Tibial nerve (tissue), 4 donors: ENCODE measurements at places on chromosomes 2 and 18.

DNA sequence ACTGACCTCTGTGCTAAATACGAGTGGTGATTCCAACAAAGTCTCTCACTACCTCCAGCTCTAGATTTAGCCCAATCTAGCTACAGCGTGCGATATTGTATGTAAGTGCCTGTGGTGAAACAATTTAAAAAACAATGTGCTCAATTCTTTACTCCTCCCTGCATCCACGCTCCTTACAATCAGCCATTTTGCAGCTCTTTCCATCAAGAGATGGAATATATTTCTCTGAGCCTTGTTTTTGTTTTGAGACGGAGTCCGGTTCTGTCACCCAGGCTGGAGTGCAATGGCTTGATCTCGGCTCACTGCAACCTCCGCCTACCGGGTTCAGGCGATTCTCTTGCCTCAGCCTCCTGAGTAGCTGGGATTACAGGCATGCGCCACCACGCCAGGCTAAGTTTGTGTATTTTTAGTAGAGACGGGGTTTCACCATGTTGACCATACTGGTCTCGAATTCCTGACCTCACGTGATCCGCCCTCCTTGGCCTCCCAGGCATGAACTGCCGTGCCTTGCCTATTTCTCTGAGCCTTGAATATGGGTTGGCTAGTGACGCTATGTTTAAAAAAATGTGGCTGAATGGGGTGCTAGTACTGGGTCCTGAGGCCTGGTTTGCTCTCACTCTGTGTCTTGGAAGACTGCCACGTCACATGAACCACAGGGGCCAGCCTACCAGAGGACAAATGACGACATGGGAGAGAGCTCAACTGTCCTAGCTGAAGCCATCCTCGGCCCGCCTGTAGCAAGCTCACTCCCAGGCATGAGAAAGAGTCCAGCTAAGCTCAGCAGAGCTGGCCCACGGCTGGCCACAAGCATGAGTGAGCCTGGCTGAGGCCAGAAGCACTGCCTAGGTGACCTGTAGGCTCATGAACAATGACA, 14.8 kb downstream of the WDFY1 start:
- peak; percentile 23 for DNase-seq

- DNase-seq, result no peak
Measured at GRCh38 chr2:236047886-236048540, 120.2 kb downstream of the GBX2 start.

GRCh38 chr2:26692897-26693849, 651 bp downstream of the KCNK3 start:
- DNase-seq, result no peak

- DNase-seq, result no peak
Measured at GRCh38 chr2:132752421-132753206, 82.6 kb upstream of the LYPD1 start.

GRCh38 chr2:173715441-173715840, 249.7 kb downstream of the SP3 start:
- no peak for DNase-seq

DNA sequence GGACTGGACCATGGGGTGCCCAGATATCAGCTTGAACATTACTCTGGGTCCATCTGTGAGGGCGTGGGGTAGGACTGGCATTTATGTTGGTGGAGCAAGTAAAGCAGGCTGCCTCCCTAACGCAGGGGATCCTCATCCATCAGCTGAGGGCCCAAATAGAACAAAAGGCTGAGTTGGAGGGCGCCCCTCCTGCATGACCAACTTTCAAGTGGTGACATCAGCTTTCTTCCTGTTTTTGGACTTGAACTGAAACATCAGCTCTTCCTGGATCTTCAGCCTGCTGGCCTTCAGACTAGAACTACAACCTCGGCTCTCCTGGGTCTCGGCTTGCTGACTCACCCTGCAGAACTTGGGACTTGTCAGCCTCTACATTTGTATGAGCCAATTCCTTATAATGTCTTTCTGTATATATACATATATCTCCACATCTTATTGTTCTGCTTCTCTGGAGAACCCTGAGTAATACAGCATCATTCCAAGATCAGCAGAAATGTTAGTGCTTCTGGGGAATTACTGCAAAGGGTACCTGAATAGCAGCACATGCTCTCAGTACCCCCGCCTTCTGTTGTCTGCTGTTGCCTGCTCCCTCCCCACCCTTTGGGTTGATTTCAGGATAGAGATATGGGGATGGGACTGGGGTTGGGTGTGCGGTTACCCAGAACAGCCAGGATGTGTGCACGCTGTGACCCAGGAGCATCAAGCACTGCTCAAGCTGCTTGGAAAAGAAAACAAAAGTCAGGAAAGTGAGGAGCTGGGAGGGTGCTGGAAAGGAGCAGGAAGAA, 20.0 kb downstream of the TMEM127 start:
- DNase-seq, result no peak

DNA sequence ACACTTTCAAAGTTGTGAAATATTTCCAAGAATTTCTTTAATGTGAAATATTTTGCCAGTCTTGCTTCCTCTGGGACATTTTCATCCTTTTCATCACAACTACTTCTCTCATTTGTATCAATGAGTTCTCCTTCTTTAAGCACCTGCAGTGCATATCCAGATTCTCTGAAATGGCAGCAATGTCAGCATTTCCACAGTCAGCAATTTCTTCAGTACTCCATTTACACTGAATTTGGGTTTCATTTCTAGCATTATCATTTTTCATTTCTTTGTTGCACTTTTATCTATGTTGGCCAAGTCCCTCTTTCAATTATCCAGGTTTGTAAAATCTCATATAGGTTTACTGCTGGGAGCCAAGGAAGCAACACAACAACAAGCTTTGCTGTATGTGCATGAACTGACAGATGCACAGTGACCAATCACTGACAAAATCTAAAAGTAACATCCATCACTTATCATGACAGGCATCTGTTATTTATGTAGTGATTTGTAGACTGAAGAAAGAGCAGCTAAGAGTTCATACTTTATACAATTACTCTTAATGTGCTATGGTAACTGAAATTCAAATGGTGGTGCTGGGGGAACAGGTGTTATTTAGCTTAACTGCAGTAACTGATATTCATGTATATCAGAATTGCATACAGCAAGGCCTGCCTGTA, 43.9 kb downstream of the SS18 start:
- DNase-seq, result no peak

DNA sequence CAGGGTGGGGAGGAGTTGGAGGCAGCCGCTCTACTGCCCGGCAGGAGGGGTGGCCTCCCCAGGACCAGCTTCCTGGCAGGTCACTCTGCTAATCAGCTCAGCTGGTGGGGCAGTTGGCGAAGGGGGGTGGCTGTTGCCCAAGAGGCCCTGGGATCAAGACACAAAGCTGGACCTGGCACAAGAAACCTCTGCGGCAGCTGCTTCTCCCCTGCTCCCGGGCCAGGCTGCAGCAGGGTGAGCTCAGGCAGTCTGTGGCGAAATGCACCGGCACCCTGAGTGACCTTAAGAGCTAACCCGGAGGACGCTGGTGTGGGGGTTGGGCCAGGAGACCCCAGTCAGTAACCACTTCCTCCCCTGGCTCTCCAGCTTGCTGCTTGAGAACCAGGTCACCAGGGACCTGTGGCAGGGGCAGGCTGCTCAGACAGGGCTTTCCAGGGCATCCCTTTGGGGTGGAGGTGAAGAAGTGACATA, 31.1 kb downstream of the TOGARAM2 start:
- DNase-seq, result no peak

- DNase-seq, result no peak
Measured at GRCh38 chr2:203711399-203711798, 5.0 kb downstream of the CD28 start.

DNA sequence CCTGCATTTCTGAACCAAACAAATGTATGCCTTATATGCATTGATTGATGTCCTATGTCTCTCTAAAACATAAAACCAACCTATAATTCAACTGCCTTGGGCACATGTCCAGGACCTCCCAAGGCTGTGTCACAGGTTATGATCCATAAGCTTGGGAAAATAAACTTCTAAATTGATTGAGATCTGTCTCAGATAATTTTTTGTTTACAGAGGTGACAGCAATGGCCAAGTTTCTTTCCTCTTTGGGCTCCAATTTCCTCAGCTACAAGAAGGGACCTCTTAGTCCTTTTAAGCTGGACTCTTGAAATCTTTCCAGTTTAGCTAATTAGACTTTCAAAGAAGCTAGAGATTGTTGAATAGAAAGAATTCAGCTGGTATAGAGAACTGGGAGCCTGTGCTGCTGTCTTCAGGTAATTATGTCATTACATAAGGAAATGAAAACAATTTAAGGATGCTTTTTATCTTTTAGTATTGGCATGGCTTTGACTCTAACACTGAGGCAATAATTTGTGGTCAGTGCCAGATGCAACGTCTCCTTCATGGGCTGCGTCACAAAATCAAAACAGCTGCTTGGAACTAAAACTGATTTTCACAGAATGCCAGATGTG, 412.1 kb upstream of the TRIB2 start:
- no peak for DNase-seq

GRCh38 chr18:12882453-12883371, 1.3 kb downstream of the PTPN2 start:
- no peak for DNase-seq

- no peak for DNase-seq
Measured at GRCh38 chr18:36195427-36196122, 8.3 kb downstream of the MOCOS start.

- no peak for DNase-seq
Measured at GRCh38 chr2:123738643-123739042, 286.4 kb upstream of the CNTNAP5 start.

GRCh38 chr18:47417807-47418206, 166.3 kb upstream of the SKOR2 start:
- DNase-seq, result no peak

DNA sequence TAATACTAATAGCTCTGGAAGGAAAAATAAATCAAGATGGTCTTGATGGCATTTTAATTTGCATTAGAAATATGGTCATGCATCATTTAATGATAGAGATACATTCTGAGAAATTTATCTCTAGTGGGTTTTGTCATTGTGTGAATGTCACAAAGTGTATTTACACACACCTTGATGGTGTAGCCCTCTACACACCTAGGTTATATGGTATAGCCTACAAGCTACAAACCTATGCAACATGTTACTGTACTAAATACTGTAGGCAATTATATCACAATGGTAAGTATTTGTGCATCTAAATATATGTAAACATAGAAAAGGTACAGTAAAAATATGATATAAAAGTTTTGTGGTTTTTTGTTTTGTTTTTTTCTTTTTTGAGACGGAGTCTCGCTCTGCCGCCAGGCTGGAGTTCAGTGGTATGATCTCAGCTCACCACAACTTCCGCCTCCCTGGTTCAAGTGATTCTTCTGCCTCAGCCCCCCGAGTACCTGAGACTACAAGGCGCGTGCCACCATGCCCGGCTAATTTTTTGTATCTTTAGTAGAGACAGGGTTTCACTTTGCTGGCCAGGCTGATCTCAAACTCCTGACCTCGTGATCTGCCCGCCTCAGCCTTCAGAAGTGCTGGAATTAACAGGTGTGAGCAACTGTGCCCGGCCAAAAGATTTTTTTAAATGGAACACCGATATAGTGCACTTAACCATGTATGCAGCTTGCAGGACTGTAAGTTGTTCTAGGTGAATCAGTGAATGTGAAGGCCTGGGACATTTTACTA, 83.7 kb upstream of the UBXN4 start:
- DNase-seq, result no peak

- DNase-seq, result no peak
Measured at GRCh38 chr2:241814643-241815476, 5.9 kb downstream of the NEU4 start.

DNA sequence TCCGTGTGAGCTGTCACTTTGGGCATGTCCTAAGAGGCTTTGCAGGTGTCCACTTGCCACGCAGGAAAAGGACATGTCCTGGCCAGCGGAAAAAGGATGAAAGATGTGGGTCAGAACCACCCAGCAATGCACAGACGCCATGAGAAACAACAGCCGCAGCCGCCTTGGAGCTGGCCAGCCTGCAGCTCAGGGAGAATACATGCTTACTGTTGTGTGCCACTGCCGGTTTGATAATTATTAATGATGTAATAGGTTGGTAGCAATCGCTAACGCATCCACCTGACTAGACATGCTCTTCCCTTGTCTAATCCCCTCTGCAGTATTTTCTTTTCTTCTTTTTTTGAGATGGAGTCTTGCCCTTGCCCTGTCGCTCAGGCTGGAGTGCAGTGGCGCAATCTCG, 221.7 kb downstream of the HAUS1 start:
- DNase-seq, result no peak

DNA sequence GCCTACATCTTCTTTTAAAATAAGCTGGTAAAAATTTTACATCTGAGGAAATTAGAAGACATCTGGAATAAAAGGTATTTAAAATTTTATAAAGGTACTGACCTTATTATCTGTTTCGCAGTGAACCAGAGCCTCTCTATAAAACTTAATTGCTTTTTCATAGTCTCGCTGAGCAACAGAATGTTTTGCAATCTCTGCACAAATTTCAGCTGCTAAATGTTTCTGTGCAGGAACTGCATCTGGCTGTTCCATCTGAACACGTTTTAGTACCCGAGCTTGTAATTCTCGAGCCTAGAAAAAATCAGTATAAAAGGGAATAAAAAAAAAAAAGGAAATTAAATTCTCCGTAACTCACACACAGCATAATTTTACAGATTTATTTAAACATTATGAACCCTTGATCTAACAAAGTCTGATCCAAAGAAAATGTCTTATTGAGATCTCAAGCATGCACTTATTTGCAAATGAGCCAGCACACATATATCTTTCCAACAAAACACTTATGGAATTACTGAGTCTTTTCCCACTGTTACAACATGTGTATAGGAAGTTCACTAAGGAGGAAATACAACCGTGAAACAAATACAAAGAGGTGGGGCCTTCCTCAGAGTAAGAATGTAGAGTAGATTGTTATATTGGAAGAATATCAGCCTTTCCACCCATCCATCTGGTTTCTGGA, 51.8 kb downstream of the TTC21B start:
- no peak for DNase-seq

- peak; percentile 90 for DNase-seq
Measured at GRCh38 chr2:127526132-127527000, at the start of gene IWS1. IWS1 (minus strand) TSS chr2:127526489; CDS start chr2:127526208, 281 bp downstream.

DNA sequence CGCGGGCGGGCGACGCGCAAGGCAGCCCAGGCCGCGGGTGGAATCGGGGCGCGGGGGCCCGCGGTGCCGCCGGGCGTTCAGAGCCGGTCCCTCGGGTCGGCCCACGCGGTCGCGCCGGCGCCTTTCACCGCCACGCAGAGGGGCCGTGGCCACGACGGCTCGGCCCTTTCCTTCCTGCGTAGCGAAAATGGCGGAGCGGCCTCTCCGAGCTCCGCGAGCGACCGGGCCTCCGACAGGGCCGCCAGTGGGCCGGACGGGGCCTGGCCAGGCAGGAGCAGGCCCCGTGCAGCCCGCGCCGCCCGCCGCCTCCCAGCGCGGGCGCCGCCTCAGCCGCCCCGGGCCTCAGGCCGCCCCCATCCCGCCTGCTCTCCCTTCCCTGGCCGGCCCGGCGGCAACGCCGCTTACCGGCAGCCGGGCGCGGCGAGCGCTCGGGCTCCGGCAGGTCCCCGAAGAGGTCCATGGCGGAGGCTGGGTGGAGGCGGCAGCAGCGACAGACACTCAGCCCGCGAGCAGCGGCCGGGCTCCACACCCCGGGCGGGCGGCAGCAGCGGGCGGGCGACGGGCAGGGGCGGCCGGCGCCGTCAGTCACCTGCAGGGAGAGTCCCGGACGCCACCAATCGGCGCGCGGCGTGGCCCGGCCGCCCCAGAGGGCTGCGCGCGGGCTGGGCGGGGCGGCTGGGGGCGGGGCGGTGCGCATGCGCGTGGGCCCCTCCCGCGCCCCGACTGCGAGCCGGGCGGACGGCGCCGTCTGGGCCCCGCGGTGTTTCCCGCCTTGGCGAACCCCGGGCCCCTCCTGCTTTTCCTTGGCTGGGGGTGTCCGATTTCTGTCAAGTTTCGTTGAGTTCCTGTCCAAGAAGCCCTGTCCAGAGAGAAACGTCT, at the start of gene ILKAP:
Gene ILKAP, minus strand, starts transcription at position 602 of the 879 bp plus-strand sequence. Its CDS starts 142 bp downstream, at position 460.
- peak; percentile 72 for DNase-seq
